NCI-H774 (cell line): ENCODE measurements at places on chromosomes 6 and 20.

GRCh38 chr20:4090756-4091489 is 75.6 kb upstream of the RNF24 start:
- no peak for DNase-seq

DNA sequence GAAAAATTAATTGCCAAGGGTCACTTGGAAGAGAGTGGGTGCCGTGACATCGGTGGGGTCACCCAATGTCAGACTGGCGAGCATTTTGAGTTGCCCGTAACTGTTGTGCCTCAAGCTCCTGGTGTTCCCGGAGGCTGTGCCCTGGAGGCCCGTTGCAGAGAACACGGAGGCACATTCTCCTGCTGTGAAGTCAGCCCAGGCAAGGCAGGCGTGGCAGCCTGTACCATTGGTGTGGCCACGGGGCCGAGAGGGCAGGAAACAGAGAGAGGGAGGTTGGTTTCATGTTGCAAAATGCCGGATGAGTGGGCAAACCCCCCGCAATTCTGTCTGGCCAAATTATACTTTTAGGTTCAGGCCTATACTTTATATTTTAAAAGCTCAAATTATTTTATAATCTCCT is 81.2 kb downstream of the THBS2 start:
- no peak for DNase-seq

DNA sequence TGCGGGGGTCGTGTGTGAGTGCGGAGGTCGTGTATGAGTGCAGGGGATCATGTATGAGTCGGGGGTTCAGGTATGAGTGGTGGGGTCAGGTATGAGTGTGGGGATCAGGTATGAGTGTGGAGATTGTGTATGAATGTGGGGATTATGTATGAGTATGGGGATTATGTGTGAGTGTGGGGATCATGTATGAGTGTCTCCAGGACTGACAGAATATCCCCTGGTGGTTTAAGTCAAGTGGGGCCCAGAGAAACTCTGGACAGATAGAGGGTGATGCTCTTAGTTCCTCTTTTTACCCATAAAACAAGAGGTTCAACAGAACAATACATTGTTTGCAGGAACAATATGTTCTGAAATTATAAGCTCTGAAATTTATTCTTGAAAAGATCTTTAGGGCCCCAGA is 131.9 kb downstream of the UST start:
- no peak for DNase-seq

GRCh38 chr6:81241126-81242041 is 511.1 kb downstream of the TENT5A start:
- no peak for DNase-seq

DNA sequence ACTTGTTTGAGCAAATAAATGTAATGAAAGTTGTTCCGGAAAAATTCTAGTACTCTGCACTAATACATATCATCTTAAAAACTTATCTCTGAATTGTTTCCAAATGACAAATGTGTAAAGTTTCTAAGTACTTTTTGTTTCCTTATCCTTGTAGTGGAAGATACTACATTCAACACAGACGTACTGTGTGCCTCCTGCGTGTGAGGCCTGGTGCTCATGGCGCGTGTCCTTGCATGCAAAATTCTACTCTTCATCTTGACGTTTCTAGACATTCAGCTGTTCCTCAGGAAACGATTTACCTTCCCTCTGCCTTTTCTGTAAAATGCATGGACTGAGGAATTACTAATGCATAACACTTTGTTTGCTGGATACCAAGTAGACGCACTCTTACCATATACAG is 11.5 kb downstream of the DLL1 start:
- no peak for DNase-seq

DNA sequence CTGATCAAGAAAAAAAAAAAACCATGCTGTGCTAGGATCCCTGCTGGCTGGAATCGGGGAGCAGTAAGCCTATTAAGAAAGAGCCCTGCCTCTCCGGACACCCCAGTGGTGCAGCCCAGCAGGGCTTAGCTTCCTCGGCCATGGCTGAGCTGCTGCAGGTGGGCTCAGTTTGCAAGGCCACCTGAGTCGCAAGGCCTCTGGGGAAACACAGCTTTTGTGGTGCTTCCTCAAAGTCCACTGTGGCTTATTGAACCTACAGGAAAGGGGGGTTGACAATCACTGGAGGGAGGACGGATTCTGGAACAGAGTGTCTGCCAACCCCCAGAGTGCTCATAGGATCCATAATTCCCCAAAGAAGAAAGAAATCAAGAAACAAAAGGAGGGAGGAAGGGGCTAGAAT is 240.8 kb downstream of the SMOC2 start:
- no peak for DNase-seq

GRCh38 chr6:24788031-24788665 is 10.6 kb downstream of the ARMH2 start:
- DNase-seq, result no peak

DNA sequence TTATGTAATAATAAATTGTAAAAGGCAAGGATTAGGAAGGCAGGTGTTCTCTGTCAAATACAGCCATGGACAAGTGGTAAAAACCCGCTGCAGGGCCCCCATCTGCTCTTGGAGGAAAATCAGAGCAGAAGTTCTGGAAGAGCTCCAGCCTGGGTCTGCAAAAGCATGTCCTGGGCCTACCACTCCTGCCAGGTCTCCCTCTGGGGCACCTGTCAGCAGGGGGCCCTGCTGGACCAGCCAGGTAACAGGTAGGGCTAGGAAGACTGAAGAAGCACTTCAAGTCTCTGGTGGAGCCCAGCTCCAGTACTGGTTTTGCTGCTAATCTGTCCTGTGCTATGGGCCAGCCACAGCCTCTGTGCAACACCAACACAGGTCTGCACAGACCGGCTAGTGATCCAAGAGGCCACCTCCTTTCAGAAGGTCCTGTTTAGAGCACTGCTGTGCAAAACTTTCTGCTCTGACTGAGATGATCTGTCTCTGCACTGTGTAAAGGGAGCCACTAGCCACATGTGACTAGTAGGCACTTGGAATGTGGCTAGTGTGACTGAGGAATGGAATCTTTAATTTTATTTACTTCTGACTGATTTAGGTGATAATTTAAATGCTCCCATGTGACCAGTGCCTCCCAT is 30.2 kb downstream of the RRBP1 start:
- no peak for DNase-seq

DNA sequence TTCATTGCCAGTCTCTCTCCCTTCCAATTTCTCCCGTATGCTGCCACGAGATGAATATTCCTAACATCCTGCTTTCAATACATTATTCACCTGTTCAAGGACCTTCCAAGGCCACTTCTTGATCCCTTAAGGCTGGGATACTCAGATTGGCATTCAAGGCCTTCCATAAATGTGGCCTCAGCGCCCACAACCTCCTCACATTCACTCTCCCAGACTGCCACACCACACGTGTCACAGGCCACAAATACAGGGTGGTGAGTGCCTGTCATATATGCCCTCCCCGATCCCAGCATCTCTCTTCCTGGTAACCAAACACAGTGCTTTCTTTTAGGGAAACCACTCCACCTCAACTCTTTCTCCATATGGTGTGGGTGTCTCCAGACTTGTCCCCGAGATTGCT is 55.5 kb downstream of the TTI1 start:
- DNase-seq, result no peak

DNA sequence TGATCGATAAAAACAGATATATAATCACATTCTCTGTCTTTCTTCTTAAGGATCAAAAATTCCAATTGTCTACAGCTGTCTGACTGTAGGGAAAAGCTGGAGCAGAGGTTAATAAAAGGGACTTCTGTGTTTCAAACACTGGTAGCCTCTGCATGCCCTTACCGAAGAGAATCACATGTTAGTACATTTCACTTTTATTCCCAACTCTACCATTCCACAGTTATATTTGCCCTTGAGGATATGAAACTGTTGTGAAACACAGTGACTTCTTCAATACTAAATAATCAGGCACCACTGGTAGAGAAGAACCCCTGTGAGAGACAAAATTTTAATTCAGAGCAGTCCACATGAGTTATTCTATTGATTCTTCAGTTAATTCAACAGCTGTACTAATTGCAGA is 1187.3 kb upstream of the CITED2 start:
- no peak for DNase-seq

- DNase-seq, result no peak
Observed at GRCh38 chr6:104958178-104959025, 1.5 kb downstream of the LIN28B start.

GRCh38 chr6:41199552-41200246 is 1.2 kb downstream of the TREML2 start:
- DNase-seq, result no peak

GRCh38 chr6:90454836-90455427 is 131.9 kb downstream of the MAP3K7 start:
- no peak for DNase-seq

- no peak for DNase-seq
Observed at GRCh38 chr6:125201961-125202729, 48.6 kb downstream of the TPD52L1 start.

GRCh38 chr20:10419550-10420133 is 14.4 kb downstream of the MKKS start:
- no peak for DNase-seq

DNA sequence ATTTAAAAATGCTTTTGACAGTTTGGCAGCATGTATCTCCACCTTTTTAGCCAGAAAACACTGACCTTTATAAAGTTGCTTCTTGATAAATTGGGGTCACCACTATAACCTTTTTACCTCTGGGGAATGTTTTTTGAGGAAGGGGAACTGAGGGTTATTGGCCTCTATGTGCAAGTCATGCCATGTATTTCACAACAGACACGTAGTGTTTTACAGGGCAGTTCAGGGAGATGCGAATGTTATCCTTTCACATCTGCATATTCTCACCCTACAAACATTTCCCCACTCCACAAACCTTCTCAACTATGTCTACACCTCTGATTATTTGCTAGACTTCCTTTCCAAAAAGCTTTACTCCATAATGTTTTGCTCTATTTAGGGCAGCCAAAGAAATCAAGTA is 17.0 kb upstream of the SLA2 start:
- no peak for DNase-seq

DNA sequence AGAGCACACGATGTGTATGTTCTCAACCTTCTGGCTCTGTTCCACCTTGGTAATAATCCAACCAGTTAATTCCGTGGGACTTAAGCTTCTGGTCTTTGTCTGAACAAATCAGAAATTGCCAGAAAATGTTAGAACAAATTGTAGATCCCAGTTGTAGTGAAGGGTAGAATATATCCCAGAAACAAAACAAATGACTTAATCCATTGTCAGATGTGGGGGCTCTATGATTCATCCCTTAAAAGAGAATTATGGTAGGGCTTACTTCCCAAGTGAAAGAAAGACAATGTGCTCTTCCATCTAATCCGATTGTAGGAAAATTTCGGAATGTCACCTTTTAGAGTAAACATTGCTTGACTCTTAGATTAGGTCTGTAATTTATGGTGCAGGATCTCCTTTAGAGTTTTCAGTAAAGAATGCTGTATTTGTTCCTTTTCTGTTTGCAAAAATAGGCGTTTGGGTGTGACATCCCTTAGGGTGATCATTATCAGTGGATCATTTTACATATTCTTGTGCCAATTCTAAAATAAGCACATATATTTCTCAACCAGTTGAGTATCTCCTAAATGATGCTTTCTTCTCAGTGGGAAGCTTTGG is 234.5 kb upstream of the ZNF217 start:
- no peak for DNase-seq

GRCh38 chr6:5478380-5478779 is 217.1 kb downstream of the FARS2 start:
- DNase-seq, result no peak

- peak; percentile 94 for DNase-seq
Observed at GRCh38 chr20:51536116-51537069, 6.1 kb downstream of the NFATC2 start.

DNA sequence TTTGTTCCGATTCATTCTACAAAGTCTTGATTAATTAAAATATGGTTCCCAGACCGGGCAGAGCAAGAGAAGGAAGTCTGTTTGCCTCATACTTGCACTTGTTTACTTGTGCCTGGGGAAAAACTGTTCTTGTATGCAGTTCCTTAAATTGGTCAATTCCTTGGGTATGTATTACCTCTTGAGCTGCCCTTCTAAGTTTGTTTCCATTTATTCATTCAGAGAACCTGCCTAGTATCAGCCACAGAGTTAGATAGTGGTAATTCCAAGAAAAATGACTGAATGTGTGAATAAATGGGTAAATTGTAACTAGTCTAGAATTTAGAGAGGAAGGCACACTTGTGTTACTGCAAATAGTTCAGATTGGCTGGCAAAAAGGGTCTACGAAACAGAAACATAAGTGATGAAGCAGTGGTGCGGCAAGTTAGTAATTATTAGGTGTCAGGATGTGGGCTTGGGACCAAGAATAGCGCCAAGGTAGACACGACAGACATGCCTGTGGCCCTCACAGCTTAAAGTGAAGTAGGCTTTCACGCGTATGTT is 525 bp upstream of the MAK start:
- DNase-seq, result no peak

GRCh38 chr6:132234356-132234755 is 166.9 kb downstream of the MOXD1 start:
- DNase-seq, result no peak
